Mammary epithelial cell (primary cell): ENCODE measurements at places on chromosomes 2 and 18. TPM values are rescaled to one million over a fixed set of nuclear protein-coding genes. Genes with fewer than 3 reads are reported as not detected.

Gene KCNIP3
- 2.9 and 4.8 TPM in 2 replicates for total RNA-seq

DNA sequence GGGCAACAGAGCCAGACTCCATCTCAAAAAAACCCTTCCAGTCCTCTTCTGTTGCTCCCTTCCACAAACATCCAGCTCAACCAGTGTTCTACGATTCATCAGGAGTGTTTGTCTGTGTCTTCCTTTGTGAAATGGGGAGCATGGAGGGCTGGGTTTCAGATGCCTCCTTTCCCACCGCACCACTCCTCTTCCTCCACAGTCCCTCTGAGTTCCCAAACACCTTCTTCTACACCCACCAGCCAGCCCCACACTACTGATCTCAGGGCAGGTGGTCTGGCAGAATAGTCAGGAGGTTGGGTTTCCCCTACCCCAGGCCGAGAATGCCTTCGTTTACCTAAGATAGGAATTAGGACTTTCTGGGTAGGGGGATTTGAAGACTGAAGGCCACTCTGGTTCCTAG is 36.9 kb downstream of the NGEF start:
- no peak for DNase-seq

Gene CDKL4
- total RNA-seq, result 3.0 TPM

GRCh38 chr2:46125798-46126197 is 171.4 kb upstream of the EPAS1 start:
- no peak for DNase-seq
